ENCODE measurements at places on chromosomes 4 and X.

DNA sequence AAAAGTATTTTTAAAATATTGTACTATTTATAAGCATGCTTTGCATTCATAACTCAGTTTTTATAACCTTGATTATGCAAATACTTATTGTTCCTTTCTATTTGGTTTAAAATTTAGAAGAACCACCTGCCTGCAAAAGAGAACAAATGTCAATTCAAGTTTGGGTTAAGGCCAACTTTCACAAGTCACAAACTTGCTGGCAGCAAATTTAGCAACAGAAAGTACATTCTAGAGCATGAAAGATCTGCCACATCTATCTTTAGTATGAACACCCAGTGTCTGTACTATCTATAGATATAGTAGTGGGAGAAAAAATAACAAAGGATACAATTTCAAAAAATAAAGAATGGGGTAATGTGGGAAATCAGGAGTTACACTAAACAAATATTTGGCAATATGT lies 1014.2 kb downstream of the C4orf33 start:
- DNase-seq, result no peak

GRCh38 chr4:89009761-89010369 lies 47.1 kb downstream of the FAM13A start:
- DNase-seq, result no peak

DNA sequence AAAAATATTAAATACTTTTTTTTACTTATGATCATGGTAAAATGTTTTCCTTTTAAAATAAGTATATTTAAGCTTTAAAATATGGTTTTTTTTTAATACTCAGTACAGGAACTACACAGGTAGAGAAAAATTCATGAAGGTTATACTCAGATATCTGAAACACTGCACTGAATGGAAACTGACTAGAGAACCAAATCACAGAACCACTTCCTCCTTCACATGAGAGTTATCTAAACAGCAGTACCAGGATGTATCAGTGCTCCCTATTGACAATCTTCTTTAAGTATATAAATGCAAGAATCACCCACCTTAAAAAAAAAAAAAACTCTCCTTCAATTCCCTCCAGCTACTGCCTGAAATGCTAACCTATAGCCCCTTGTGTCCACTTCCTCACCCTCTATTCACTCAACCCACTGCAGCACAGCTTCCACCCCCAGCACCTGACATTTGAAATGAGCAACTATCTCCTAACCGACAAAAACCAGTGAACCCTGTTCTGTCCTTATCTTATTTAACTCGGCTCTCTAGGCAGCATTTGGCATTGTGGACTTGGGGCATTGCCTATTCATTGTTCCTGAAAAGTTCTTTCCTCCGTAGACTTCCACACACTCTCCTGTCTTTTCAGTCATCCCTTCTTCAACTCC lies 9.1 kb downstream of the SLC7A3 start:
- DNase-seq, result no peak

- DNase-seq, result no peak
Measured at GRCh38 chr4:147117431-147117830, 171.8 kb upstream of the TTC29 start.

DNA sequence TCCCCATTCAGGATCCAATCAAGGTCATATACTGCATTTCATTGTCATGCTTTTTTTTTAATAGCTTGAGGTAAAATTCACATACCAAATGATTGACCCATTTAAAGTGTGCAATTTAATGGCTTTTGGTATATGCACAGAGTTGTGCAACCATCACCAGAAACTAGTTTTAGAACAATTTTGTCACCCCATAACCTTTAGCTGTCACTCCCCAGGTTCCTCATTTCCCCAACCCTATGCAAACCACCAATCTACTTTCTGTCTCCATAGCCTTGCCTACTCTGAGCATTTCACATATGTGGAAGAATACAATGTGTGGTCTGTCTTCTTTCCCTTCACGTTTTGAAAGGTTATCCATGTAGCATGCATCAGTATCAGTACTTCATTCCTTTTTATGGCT lies 1.4 kb upstream of the SMAD1 start:
- no peak for DNase-seq

DNA sequence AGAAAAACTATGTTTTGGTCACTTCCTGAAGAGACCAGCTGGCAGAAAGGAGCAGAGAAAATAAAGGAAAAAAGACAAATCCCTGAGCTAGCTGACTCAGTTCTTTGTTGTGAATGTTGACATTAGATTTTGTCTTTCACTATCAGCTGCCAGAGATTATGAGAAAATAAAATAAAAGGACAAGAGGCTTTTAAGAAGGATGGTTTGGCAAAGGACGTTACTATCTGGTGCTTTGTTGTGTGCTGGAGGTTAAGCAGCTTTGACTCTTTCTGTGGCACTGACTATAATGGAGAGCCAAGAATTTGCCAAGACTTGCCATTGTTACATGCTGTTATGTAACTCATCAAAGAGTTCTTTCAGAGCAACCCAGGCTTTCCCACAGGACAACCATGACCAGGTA lies 12.1 kb downstream of the ASB5 start:
- no peak for DNase-seq

- no peak for DNase-seq
Measured at GRCh38 chr4:171561419-171561818, 251.8 kb upstream of the GALNTL6 start.

DNA sequence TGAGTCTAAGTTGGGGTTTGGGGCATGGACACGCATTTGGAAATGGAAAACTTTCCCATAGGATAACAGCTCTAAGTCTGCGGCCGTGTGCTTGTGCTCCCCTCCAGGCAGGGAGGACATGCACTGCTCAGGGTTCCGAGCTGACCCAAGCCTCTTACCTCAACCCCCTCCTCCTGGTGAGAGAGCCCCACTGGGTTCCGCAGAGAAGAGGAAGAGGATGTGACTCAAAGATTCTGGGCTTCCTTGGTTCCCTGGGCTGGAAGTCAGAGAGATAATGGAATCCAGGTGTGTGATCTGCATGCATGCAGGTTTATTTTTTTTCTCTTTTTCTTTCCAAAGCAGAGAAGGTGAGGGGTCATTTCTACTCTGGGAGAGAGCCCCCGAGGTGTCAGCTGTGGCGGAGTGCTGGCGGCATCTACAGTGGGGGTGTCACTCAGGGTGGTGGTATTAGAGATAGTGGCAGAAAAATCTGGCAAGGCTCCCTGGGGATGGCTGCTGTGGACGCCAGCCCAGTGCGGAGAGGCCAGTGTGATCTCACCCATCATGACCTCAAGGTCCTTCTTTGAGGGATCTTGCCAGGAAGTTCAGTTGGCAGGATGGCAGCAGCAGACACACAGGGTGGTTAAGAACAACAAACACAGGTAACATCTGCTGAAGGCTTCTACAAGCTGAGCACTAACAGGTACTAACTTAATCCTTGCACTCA lies 168.7 kb upstream of the HAND2 start:
- no peak for DNase-seq

DNA sequence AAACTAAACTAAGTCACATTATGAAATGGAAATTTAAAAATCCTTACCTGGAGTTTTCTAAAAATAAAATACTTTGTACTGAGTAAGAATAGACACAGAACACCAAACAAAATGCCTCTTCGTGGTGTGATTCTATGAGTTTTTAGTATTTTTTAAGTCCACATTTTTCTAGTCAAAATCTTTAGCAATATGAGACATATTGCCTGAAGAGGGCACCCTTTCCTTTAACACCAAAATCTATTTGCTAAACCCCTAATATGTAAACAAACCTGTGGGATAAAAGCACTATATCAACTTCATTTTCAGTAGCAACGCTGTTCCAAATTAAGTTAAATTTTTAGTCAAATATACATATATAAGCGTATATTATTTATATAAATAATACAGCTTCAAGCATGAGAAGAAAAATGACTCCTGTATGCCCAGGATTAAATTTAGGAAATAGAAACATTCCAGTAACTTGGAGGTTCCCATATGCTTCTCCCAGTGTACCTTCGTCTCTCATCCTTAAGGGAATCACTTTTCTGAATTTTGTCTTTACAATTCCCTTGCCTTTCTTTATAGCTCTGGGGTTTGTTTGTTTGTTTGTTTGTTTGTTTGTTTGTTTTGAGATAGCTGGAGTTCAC lies 23.0 kb upstream of the PGM2 start:
- DNase-seq, result no peak

- no peak for DNase-seq
Measured at GRCh38 chr4:117421706-117422105, 336.3 kb upstream of the TRAM1L1 start.

DNA sequence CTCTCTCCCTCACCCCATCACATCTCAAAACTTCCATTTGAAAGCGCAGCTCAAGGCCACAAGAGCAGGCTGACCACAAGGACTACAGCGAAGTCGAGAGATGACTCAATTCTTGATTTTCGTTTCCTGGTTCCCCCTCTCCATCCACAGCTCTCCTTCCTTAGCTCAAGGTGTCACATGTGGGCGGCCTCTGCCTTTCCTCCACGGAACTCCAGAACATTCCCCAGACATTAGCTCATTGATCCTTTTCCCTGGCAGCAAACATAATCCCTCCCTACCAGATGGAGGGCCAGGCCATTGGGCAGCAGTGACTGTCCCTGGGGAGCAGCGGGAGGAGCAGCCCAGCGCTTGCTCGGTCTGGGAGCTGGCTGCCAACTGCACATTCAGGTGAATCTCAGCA lies 56.3 kb downstream of the CCDC149 start:
- no peak for DNase-seq

DNA sequence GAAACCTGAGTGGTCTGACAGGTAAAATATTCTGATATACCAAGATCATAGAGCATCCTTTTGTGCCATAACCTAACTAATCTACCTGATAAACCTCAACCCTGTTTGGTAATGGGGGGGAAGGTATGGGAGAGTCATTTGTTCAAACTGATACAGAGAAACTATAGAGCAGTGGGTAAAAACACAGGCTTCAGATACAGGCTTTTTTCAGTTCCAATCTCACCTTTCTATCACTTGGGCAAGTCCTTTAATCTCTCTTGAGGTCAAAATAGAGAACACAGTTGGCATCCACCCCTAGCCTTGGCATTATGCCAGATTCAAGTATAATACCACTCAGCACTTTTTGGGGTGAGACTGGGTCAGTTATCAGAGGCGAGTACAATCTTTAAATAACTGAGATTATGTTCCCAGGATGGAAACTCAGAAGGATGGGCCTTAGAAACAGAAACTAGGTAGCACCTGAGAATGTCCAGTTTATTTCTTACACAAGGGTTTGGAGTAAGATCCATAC lies 880 bp upstream of the ETDC start:
- DNase-seq, result no peak

DNA sequence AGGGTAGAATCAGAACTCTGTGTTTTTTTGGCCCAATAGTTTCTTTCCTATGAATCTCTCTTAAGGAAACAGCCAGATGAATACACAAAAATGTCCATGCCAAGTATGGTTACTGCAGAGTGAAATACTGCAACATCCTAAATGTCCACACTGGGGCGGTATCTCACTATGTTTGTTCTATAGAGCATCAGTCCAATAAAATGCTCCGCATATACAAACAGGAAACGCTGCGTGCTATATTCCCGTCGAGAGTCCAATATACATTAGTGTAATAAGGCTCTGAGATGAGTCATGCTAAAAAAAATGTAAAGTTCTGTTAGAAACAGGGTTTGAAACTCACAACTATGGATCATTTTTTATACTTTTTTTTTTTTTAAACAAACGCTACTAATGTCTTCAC lies 72.9 kb upstream of the ENOX2 start:
- DNase-seq, result peak; percentile 19

- no peak for DNase-seq
Measured at GRCh38 chr4:14180983-14181601, 553.6 kb upstream of the BOD1L1 start.

DNA sequence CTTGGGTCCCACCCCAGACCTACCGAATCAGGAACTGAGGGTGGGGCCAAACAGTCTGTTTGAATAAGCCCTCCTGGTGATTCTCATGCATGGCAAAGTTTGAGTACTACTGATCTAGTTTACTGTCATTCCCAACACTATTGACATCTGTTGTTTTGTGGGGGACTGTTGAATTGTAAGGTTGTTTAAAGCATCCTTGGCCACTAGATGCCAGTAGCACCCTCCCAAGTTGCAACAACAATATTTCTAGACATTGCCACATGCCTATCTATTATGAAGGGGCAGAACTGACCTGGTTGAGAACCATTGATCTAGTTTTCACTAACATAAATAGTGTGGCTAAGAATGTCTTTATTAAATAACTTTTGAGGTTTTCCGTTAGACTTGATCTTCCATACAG lies 15.1 kb downstream of the TAF9B start:
- no peak for DNase-seq

DNA sequence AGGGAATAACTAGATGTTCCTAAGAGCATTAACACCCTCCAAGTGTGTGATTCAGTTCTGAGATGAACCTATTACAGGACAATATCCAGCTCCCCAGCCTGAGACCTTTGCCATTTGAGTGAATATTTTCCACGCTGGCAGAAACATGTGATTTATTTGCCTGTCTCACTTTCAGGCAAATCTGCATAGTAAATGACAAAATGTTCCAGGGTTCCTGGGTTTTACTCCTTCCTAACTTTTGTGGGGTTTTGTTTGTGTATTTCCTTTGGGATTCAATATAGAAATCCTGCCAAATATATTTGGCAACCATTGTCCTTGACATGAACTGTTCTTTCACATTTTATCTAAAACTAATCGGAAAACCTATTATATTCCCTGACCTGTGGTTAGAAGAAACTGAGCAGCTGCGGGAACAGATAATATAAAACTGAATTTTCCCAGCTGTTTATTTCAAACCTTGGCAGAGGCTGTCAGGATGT lies 12.5 kb downstream of the F8 start:
- no peak for DNase-seq

GRCh38 chr4:82891707-82892466 lies 934 bp upstream of the SEC31A start:
- no peak for DNase-seq

DNA sequence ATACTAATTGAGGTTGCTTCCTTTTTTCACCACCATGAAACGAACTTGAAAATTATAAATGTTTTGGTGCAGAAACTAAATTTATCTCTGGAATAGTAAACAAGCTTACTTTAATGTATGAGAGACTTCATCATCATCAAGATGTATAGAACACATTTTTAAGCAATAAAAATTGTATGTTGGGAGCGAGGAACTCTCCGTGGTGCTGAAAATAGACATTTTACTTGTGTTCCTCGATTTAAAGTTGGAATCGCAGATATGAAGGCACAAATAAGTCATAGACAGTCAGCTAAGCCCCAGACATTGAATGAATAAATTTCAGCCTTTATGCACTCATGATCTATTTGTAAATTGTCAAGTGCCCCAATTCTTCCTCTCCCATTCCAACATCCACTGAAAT lies 310.7 kb downstream of the STK32B start:
- DNase-seq, result peak; percentile 8

All from right renal cortex interstitium (tissue), 3 donors.